NCI-H2081 treated with DMSO at 0.1 percent for 48 hours (cell line): ENCODE measurements at places on chromosomes 2 and 18.

DNA sequence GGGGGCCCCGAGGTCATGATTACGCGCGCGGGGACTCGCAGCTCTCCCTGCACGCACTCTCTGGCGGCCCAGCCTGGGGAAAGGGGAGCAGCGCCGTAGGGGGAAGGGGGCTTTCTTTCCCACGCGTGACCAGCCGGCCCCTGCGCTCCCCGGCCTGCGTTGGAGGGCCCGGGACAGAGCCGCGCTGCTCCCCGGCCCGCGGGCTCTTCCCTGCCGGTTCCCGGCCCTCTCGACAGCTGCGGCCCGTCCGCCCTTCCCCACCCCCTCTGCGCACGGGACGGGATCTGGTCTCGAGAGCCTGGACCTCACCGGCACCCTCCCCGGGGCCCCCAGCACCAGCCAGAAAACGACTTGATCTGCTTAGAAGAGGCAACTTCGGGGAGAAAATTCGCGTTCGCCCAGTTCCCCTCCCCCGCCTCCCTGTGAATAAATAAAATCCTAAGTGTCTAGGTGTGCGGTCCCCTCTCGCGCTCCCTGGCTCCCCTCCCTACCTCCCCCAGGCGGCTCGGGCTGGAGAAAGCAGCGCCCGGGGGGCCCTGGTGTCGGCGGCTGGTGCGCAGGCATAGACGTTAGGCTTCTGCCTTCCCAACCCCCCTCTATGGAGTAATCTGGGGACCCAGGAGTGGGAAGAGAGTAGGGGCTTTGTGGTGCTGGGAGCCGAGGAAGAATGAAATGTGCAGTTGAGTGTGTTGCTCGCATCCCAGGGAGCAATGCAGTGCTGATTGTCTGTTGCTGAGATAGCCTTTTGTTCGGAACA, 803 bp upstream of the FIGN start:
- peak; percentile 57 for DNase-seq

DNA sequence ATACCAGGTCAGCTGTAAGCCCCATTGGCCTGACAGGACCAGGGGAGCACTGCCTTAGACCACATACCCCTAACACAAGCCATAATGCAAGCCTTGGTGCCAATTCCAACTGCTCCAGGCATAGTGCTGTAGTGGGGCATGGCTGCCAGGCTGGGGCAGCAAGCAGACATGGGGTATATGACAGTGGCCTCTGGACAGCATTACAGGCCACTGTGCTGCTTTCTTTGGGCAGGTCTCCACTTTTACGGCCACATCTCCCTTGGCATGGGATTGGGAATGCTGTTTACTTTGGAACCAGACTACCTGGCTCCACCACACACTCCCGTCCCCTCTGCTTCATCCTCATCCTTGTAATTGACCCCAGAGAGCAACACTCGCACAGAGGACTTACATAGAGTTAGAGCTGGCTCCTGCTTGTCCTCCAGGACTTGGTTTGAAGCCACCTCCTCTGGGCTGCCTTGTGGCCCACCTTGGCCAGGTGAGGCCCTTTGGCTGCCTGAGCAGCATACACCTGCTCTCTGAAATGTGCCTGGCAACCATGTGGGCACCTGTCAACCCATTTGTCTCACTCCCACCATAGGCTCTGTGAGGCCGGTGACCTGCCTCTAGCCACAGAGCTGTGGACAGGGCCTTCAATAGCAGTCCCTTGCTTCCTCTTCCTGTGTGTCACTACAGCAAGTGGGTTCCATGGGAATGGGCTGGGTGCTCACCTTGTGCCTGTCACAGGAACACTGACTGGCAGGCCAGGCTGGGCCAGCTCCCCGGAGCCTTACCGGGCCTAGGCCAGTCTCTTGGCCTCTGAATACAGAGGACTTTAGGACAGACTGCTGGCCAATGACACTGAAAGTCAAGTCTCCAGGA, 262.6 kb upstream of the HS6ST1 start:
- DNase-seq, result no peak

DNA sequence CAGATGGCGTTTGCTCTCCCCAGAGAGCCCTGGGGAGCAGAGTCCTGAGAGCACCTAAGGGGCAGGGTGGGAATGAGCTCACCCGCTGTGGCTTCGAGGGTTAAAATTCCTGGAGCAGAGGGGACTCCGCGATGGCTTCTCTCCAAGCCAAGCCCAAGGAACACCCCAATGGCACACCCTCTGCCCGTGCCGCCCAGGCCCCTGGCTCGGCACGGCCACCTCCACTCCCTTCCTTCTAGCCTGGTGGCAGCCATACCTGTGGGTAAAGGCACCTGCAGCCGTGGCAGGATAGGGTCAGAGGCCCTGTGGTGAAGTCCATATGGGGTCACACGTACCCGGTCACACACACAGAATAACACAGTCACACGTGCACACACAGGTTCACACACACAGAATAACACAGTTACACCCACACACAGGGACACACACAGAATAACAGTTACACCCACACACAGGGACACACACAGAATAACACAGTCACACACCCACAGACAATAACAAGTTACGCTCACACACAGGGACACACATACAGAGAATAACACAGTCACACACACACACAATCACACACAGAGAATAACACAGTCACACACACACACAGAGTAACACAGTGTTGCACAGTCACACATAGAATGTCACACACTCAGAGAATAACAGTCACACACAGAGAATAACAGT, 50.5 kb downstream of the RAMP1 start:
- no peak for DNase-seq

DNA sequence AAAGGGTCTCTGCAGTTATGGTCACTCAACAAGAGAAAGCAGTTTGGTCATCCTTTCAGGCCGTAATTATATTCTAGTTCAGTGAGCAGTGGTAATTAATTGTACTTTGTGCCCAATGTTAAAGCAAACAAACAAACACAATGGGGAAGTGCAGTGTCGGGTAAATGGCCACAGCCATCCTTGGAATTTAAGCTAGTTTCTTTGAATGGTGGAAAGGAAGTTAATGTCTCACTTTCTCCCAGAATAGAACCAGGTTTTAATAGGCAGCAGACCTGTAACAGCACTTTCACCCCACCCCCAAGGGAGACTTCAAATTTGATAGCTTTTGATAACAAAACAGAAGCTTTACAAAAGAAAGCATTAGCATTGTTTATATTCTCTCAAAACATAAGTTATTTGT, 20.0 kb upstream of the ITGAV start:
- DNase-seq, result no peak

DNA sequence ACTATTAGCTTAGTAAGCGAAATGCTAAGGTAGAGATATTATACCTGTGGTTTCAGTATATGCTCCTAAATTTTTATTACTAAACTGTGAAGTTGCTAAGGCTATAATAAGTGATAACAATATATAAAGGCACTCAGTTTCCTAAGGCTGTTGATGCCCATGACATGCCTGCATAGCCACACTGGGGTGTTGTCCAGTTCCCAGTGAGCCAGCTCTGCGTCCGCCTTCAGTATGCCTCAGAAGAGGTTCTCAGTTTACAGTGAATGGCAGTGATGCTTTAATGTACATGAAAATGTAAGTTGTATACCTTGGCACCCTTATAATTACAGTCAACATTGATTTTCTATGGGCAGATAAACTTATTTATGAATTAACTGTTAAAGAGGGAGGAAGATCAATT, 7.2 kb downstream of the FHOD3 start:
- DNase-seq, result no peak

DNA sequence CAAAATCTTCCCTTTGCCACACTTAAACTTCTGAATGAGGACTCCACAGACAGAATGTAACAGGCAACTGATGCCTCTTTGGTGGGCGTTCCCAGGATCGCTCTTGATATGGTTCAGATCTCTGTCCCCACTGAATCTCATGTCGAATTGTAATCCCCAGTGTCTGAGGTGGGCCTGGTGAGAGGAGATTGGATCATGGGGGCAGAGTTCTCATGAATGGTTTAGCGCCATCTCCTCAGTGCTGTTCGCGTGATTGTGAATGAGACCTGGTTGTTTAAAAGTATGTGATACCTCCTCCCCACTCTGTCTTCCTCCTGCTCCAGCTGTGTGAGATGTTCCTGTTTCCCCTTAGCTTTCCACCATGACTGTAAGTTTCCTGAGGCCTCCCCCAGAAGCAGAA, 111.1 kb upstream of the SLC66A3 start:
- no peak for DNase-seq

GRCh38 chr2:45278365-45279078, 269.3 kb upstream of the SIX2 start:
- DNase-seq, result peak; percentile 30

GRCh38 chr2:232444409-232445148, 11.4 kb upstream of the ALPI start:
- DNase-seq, result no peak

- DNase-seq, result no peak
Observed at GRCh38 chr18:79850731-79851130, 53.0 kb downstream of the KCNG2 start.

GRCh38 chr2:234912437-234912836, 39.4 kb upstream of the SH3BP4 start:
- no peak for DNase-seq

DNA sequence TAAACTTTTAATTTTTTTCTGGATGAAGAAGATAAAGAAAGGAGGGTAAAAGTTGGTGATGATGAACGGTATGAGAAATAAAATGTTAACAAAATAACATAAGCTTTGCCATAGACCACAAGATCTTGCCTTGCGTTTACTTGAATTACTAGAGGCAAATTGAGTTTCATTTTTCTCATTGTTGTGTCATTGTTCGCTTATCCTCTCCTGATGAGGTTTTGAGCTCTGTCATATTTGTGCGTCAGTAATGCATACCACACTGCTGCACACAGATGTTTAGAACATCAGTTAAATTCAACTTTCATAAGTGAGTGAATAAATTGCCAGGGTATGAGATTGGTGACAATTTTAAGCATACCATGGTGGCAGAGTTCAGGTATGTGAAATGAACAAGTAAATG, 843.6 kb downstream of the SUCLG1 start:
- DNase-seq, result no peak

DNA sequence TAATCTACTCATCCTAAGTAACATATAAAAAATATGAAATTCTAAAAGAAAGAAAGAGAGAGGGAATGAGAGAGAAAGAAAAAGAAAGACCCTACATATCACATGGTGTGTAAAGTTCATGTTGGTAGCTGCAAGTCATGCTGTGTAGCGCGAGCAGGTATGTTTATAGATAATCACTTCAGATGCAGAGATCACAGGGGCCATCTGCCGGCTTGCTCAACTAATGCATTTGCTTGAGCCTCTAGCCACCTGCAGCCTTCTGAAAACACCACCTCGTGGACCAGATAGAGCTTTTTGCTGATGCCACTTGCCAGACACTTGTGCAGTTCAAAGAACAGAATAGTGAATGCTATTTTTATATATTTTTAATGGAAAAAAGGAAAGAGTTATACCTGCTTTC, 37.6 kb downstream of the CDH7 start:
- DNase-seq, result peak; percentile 22

DNA sequence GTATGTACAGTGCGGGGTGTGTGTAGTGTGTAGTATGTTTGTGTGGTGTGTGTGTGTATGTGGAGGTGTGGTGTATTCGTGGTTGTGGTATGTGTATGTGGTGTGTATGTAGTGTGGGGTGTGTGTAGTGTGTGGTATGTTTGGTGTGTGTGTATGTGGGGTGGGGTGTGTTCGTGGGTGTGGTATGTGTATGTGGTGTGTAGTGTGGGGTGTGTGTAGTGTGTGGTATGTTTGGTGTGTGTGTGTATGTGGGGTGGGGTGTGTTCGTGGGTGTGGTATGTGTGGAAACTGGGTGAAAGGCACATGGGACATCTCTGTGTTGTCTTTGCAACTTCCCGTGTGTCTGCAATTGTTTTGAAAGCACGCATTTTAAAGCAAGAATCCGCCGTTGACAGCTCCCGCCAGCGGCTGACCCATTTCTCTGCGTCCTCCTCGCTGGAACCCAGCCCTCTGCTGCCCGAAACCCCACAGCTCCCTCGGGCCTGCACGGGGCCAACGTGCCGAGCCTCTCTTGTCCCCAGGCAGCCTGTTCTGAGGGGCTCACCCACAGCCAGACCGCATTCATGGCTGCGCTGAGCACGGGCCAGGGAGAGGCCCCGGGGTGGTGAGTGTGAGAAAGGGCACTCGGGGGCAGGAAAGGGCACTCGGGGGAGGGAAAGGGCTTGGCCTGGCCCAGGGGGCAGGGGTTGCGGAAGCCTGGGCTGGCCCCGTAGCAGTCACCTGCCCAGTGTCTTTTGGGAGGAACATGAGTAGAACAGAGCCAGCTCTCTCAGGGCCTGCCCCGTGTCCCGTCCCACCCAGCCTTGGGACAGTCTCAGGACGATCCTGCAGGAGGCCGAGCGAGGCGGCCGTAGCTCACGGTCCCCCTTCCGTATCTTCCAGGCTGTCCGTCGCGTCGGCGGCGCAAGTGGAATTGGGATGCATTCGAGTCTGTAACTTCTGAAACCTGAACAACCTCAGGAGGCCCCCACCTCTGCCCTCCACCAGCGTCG, 61.4 kb downstream of the TWIST2 start:
- DNase-seq, result no peak

GRCh38 chr2:158456309-158457066, at the start of the genes CCDC148 and PKP4:
CCDC148 (minus strand) TSS chr2:158456753; CDS start chr2:158456439, 314 bp downstream.
PKP4 (plus strand) TSS chr2:158456952; CDS start chr2:158533185, 76,233 bp downstream.
- peak; percentile 36 for DNase-seq

DNA sequence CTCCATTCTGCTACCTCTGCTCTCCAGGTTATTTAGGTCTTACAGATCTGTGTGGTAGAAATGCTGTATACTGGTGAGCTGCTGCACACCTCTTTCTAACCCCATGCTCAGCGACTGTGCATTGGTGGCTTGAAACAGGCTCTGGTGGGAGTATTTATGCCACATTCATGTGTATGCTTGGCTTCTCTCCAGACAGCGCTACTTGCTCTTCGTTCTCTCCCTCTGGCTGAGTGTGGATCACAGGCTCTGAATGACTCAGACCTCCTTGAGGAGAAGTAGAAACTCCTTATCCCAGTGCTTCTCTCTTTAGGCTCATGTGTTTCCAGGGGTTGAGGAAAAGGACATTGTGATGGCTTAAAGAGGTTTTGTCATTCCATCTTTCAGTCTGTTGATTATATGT, 54.9 kb downstream of the FHOD3 start:
- DNase-seq, result no peak

GRCh38 chr18:48408727-48409590, at the start of gene ZBTB7C:
ZBTB7C (minus strand) TSS chr18:48409383.
- no peak for DNase-seq

- no peak for DNase-seq
Observed at GRCh38 chr2:167332358-167332757, 444.1 kb downstream of the XIRP2 start.

GRCh38 chr2:29894822-29895614, 26.4 kb downstream of the ALK start:
- no peak for DNase-seq

- DNase-seq, result no peak
Observed at GRCh38 chr2:147425437-147426029, 419.3 kb upstream of the ACVR2A start.
